ENCODE measurements at places on chromosomes 7 and 10.

DNA sequence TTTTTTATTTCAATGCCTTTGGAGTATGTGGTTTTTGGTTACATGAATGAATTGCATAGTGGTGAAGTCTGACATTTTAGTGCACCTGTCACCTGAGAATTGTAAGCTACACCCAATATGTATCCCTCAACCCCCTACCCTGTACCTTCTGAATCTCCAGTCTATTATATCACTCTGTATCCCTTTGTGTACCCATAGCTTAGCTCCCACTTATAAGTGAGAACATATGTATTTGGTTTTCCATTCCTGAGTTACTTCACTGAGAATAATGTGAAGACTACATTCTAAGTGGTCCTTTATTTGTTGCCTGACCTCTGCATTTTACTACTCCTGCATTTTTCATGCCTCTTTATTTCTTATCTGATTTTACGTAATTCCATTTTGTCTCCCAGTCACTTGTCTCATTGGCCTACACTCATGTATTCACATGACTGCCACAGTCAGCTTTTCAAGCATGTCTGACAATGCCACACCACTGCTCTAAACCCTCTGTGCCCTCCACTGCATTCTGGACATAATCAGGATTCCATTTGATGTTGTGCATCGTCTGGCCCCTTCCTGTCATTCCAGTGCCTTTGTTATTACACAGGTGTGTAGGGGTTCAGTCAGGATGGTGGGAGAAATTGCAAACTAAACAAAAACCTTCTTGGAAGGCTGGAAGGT, 1325.5 kb downstream of the XPNPEP1 start:
- DNase-seq = no peak

- DNase-seq = peak; percentile 50
These were observed 17.8 kb downstream of the ESYT2 start for GRCh38 chr7:158811461-158811860.

DNA sequence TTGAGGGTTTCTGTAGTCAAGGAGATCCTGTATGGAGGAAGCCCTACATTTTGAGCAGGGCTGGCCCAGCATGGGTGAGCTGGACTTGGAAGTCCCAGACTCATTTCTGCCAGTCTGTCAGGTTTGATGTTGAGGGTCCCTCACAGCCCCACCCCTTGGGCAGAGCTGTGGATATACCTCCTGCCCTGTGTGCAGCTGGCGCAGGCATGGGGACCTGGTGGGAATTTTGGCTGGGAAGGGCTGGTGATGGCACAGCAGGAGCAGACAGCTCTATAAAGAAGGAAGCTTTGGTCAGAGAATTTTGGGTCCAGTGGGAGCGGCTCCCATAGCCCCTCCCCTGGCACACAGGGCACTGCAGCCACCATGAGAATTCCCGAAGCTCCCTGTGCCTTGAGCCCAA, 482.6 kb downstream of the RPS24 start:
- no peak for DNase-seq

- DNase-seq = no peak
These were observed 17.8 kb downstream of the VWC2 start for GRCh38 chr7:49791088-49791741.

DNA sequence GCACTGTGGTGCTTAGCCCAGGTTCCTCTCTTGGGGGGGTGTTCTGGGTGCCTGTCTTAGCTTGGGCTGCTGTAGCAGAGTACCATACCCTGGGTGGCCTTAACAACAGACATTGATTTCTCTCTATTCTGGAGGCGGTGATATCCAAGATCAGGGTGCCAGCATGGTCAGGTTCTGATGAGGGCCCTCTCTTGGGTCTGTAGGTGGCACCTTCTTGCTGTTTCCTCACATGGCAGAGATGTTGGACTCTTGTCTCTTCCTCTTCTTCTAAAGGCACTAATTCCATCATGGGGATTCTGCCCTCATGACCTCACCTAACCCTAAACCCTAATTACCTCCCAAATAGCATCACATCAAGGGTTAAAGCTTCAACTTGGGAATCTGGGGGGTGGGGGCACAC, 19.9 kb upstream of the CRHR2 start:
- no peak for DNase-seq

DNA sequence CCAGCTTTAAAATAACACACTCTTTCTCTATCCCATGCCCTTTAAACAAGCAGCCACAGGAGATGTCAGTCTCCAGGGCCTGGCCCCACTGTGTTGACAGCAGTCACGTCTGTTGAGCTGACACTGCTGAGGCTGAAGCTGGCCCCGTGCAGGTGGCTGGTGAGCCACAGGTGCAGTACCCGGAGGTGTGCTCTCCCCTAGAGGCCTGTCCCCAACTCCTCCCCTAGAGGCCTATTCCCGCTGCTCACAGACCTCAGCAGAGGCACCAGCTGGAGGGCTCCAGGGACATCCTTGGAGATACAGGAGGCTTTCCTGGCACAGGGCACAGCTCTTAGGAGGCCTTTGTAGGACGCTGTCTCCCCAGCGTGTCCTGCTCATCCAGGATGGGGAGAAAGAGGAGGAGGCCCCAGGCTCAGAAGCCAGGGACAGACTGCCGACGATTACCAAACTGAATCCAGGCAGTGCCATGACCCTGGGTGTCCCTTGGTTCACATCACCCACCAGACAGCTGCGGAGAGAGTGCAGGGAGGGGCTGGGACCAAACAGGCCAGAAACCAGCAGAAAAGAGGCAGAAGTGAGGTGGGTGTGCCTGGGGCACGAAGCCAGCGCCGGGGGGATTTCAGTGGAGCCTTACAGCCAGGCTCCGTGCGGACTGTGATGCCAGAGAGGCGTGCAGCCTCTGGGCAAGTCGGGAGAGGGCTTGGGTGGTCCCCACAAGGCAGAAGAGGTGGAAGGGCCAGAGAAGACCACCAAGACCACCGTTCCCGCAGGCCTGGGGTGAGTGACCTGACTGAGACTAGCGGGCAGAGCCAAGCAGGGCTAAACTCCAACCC, 18.5 kb upstream of the TTYH3 start:
- no peak for DNase-seq

DNA sequence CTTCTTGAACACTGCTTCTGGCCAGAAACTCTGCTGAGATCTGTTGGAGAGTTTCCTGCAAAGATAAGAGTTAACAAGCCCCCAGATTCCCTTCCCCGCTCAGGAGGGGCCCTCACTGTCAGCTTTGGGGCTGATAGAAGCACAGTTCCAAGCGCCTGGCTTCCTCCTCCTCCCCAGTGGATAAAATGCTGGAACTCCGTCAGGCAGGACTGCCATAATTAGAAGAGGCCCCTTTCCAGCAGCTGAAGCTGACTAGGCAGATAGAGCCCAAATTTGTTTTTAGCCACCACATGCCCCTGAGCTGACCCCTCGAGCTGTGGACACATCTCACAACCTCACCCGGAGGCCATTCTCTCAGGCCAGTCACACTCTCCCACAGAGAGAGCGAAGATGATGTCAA, 89.4 kb downstream of the TBXAS1 start:
- DNase-seq = no peak

- no peak for DNase-seq
These were observed 14.7 kb upstream of the TMEM106B start for GRCh38 chr7:12196386-12196785.

- no peak for DNase-seq
These were observed 12.5 kb upstream of the RNF148 start for GRCh38 chr7:122715183-122715582.

GRCh38 chr7:151351967-151352366, 10.4 kb downstream of the NUB1 start:
- no peak for DNase-seq

- no peak for DNase-seq
These were observed 96.8 kb upstream of the NFE2L3 start for GRCh38 chr7:26055241-26055640.

DNA sequence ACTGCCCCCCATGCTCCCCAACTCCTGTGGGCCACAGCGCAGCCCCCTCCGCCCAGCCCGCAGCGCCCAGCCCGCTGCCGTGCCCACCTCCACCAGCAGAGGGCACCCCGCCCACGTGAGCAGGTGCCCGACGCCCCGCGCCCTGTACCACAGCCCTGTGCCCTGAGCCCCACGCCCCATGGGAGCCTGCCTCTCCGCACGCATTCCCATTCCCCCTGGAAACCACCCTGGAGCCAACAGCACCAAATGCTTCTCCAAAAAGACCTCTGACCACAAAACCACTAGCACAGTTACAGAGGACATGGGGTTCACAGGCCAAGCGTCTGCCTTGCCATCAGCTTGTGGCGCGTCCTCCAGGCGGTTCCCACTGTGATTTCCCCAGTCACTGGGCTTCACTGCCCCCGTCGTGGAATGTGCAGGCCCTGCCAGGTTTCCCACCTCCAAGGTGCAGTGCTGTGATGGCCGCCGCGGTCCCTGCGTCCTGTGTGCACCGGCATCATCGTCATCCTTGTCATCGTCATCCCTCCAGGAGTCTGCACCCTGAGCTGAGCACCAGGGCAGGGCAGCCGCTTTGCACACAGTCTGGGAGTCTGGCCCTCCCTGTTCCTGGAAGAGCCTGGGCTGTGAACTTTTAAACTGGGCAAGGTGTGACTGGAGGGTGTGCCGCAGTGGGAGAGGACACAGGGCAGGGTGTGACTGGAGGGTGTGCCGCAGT, 61.7 kb downstream of the PWWP2B start:
- DNase-seq = peak; percentile 89

GRCh38 chr7:84686373-84686772, 491.8 kb upstream of the SEMA3A start:
- no peak for DNase-seq

DNA sequence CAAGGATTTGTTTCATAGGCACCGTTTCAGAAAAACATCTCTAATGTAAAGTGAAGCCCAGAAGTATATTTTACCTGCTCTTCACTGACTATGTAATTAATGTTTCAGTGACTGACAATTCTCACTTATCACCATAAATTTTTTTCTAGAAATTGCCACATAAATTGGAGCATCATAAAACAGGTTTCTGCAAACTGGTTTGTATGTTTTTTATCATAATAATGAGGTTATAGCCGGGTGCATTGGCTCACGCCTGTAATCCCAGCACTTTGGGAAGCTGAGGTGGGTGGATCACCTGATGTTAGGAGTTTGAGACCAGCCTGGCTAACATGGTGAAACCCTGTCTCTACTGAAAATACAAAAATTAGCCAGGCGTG, 39.4 kb downstream of the SYPL1 start:
- DNase-seq = no peak

GRCh38 chr7:33050535-33051318, 11.8 kb downstream of the NT5C3A start:
- peak; percentile 48 for DNase-seq

DNA sequence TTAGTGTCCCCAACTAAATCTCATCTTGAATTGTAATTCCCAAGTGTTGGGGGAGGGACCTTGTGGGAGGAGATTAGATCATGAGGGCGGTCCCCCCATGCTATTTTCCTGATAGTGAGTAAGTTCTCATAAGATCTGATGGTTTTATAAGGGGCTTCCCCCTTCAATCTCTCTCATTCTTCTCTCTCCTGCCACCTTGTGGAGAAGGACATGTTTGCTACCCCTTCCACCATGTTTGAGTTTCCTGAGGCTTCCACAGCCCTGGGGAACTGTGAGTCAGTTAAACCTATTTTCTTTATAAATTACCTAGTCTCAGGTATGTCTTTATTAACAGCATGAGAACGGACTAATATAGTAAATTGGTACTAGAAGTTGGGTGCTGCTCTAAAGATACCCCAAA, 365.6 kb downstream of the ANKRD7 start:
- DNase-seq = no peak

- no peak for DNase-seq
These were observed 68.8 kb downstream of the KIAA1217 start for GRCh38 chr10:24277771-24278170.

DNA sequence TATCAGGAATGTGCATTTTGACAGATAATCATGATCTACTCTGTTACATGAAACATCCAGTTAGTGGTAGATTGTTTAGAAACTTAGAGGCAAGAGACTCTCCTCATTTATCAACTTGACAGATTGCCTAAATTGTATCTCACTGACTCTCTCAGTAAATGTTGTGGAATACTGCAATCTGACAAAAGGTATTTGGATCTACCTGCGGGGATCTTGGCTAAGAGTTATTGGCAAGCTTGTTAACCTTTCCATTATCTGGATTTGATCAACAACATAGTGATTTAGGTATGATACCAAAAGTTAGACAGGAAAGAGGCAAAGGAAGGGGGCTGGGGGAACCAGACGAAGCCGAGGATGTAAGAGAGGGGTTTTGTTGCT, 2.0 kb downstream of the VSTM2A start:
- no peak for DNase-seq

DNA sequence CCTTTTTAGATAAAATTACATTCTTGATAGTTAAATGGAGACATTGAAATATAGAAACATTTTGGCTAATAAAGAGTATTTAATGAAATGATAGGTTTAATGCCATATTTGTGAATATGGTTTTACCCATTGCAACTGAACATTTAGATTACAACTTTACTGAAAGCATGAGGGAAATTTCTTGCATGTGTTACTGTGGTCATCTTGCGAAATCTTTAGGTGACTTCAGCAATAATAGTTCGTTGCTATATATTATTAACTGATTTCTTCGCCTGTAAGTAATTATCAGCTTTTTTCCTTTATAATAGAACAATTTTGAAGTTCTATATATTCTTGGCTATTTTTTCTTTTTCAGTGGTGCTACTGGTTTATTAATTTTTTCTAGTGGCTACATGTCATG, 83.2 kb downstream of the MLLT10 start:
- DNase-seq = no peak

GRCh38 chr10:87861953-87862678, 1.2 kb downstream of the KLLN start:
- DNase-seq = peak; percentile 94

DNA sequence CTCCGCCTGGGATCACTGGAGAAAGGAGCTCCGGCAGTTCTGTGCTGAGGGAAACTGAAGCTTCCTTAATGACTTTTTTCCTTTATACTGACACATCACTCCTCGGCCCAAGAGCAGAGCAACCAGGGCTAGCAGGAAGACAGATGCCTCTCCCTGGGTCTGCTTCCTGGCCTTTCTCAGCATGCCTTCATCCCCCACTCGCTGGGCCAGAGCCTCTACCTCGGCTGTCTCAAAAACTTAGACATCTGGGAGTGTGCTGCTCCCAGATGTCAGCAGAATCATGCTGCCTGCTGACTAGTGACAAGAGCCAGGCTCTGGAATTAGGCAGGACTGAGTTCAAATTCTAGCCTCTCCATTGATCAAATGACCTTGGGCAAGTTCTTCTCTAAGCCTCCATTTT, 24.4 kb upstream of the LRRC4 start:
- peak; percentile 45 for DNase-seq

DNA sequence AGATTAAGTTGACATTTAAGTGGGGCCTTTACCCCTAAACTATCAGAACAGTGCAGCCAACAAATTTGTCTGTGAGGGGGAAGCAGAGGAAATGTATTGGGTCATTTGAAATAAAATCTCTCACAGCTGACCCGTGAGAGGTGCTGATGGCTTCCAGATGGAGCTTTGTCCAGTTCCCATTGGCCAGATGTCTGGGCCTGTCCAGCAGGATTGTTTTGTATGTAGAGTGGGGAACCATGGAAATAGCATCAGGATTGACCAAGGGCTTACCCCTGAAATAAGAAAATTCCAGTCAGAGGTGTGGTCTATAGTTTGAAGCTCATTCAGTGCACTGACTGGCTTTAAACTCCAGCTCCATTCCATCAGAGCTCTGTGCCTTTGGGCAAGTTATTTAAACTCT, 50.6 kb downstream of the INHBA start:
- DNase-seq = no peak
